Aorta (tissue), 5 donors: ENCODE measurements at places on chromosomes 3 and 15.
A peak's percentile ranks its signal among the peaks of the same experiment; 100 is the strongest.

DNA sequence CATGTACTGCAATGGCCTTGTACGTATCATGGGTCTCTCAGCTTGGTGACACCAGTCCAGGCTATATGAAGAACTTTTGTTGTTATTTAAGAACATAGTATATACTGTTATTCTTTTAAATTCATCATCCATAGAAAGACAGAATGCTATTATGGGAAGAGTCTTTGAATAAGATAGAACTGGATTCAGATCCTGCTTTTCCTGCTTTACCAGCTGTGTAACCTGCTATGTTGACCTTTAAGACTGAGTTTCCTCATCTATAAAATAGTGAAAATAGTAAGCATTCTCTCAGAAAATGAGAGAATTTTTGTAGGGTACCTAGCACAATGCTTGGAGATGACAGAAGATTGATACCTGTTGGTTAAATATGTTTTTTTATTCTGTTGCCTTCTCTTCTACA is 204.1 kb upstream of the TBL1XR1 start:
- DNase-seq: no peak

GRCh38 chr3:178200316-178200715 is 335.9 kb upstream of the KCNMB2 start:
- DNase-seq: no peak

- no peak for DNase-seq
Measured at GRCh38 chr3:94811836-94812235, 749.0 kb downstream of the NSUN3 start.

DNA sequence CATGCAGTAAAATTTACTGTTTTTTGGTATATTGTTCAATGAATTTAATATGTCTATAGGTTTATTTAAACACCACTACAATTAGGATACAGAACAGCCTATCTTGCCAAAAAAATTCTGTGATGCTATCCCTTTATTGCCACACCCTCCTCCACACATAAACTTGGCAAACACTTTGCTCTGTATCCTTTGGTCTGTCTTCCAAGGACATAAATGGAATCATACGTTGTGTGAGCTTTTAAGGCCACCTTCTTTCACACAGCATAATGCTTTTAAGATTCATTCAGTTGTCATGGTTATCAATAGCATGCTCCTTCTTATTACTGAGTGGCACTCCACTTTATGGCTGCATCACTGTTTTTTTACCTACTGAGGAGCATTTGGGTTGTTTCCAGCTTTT is 71.5 kb downstream of the CERS3 start:
- DNase-seq: no peak

DNA sequence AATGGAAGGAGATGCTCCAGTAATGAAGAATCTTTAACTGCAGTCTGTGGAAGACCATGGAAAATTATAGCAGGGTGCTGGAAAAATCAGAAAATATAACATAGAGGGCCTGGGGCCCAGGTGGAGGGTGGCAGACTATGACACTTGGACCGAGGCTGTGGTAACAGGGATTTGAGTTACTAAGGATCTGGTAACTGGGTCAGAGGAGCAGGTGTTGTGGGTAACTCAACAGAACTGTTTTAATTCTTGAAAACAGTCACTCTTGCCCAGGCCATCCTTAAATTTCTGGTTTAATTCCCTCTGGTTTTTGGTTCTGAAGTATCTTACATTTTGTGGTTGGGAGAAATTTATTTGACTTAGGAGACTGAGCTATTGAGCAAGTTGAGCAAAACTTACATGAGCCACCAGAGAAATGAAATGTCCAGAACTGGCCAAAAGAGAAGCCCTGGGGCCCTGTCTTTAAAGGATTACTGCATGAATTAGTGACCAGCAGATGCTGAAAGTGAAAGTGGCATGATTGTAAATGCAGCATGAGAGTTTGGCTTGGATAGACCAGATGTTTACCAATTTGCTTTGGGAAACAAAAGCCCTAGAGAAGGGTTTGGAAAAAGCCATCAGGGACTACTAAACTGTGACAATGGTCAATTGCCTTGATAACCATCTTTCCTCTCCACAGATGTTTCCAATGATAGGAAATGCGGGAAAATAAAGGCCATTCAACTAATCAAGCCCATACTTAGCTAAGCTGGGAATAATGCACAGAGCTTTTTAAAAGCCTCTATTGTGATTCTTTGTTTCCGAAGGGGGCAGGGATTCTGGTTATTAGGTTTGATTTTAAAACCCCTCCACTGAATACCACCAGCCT is 374.9 kb upstream of the TGFBR2 start:
- no peak for DNase-seq

GRCh38 chr3:181402347-181402746 is 309.4 kb upstream of the SOX2 start:
- no peak for DNase-seq

GRCh38 chr3:10666621-10667020 is 149.4 kb upstream of the SLC6A11 start:
- DNase-seq: no peak

GRCh38 chr15:62306851-62307504 is 141.9 kb upstream of the C2CD4B start:
- DNase-seq: peak; percentile 61

- no peak for DNase-seq
Measured at GRCh38 chr3:16300881-16301359, 35.9 kb downstream of the OXNAD1 start.

DNA sequence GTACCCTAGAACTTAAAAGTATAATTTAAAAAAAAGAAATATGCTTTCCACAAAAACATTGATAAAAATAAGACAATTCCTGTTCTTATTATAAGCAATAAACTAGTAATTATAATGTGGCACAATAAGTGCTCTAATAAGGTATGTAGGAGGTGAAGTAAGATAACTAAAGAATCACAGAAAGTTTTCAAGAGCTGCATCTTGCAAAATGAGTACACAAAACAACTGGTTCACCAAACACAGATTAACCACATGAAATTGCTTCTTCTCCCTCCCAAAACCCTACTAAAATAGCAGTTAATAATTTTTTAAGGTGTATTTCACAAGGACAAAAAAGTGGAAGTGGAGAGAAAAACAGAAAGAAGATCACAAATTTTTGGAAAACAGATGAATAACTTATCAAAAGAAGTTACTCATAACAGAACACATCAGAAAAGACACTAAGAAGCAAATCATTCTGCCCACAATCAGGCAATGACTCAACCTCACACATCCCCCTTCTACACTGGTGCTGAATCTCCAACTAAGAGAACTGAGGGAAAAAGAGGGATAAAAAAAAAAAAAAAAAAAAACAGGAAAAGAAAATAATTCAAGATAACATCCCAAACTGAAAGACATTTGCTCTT is 64.2 kb downstream of the TBC1D5 start:
- DNase-seq: no peak

- DNase-seq: no peak
Measured at GRCh38 chr3:194586836-194587235, 46.4 kb downstream of the TMEM44 start.

DNA sequence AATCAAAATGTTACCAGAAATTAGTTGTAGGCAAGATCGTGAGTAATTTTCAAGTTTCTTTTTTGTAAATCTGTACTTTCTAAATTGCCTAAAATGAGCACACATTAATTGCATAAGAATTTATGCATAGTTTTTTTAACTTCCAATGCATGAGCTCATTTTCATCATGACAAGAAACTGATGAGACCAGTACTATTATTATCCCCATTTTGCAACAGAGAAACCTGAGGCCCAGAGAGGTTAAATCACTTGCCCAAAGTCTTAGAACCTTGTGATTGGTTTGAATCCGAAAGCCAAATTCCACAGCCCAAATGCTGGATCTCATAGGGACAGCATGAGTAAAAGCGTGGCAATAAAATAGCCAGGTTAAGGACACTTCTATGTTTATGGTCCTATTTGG is 274.7 kb downstream of the ERC2 start:
- DNase-seq: no peak

GRCh38 chr15:100544338-100544841 is 15.6 kb upstream of the CERS3 start:
- no peak for DNase-seq

DNA sequence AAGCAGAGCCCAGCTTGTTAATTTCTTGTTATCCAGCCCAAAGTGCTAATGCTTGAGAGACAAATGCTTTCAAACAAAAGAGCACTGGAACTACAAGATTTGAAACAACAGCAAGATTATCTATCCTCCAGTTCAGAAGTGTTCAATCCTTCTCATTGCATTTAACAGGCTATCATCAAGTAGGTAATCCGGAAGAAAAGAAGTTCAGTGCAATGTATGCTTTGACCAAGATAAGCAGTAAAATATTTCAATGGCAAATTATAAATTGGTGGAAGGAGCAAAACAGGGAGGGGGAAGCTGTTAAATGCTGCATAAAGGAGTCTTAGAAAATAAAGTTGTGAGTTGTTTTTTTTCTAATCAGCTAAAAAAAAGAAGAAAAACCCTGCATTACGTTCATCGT is 8.8 kb downstream of the LRIG1 start:
- DNase-seq: no peak

GRCh38 chr15:42002333-42002732 is 18.5 kb downstream of the PLA2G4E start:
- no peak for DNase-seq

DNA sequence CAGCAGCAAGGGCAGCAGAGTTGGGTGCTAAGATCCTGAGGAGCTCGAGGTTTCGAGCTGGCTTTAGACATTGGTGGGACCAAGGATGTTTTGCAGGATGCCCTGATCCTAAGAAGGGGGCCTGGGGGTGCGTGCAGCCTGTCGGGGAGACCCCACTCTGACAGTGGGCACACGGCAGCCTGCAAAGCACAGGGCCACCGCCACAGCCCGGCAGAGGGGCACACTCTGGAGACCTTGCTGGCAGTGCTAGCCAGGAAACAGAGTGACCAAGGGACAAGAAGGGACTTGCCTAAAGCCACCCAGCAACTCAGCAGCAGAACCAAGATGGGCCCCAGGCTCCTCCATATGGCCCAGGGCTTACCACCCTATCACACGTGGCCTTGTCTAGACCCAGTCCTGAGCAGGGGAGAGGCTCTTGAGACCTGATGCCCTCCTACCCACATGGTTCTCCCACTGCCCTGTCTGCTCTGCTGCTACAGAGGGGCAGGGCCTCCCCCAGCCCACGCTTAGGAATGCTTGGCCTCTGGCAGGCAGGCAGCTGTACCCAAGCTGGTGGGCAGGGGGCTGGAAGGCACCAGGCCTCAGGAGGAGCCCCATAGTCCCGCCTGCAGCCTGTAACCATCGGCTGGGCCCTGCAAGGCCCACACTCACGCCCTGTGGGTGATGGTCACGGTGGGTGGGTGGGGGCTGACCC is 18.8 kb downstream of the SEC61A1 start:
- no peak for DNase-seq

DNA sequence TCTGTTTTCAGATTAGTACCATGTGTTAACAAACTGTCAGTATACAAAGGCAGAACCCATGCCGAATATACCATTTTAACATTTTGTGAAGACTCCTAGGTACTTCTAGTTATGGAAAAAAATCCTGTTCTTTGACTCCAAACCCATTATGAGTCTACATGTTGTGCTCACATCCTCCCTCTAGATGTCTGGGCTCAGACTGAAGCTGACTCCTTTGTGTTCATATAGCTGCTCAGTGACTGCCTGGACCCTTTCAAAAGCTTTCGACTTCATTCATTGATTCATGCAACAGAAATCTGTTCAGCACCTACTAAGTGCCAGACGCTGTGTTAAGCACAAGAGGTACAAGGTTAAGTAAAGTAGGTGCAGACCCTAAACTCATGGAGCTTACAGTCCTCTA is 60.5 kb downstream of the MEGF11 start:
- DNase-seq: no peak

GRCh38 chr3:44227632-44228031 is 14.1 kb upstream of the TOPAZ1 start:
- DNase-seq: no peak

- no peak for DNase-seq
Measured at GRCh38 chr3:95813244-95813643, 1001.1 kb upstream of the EPHA6 start.

- DNase-seq: no peak
Measured at GRCh38 chr3:122357828-122358702, 25.0 kb downstream of the MIX23 start.

- no peak for DNase-seq
Measured at GRCh38 chr3:72077473-72078259, 292.7 kb upstream of the PROK2 start.

- no peak for DNase-seq
Measured at GRCh38 chr15:48058371-48058770, 62.4 kb upstream of the SLC24A5 start.
